SK-N-DZ (cell line): ENCODE measurements at places on chromosomes 2 and 18.
A peak's percentile ranks its signal among the peaks of the same experiment; 100 is the strongest.

DNA sequence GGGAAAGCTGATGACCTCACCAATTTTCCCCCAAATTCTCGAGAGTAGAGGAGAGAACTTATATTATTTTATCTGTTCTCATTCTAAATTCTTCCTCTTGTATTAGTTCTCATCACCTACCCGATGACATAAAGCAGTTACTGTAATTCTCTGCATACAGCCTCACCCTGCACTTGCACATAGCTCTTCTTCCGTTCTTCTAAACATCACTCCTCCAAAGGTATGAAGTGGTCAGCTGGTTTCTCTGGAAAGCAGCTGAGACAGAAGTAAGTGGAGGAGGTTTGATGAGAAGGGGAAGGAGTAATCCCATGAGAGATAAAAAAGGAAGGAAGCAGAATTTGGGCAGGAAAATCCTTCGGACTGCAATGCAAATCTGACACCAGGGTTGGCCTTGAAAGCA is 39.0 kb downstream of the FBXO48 start:
- DNase-seq: no peak

DNA sequence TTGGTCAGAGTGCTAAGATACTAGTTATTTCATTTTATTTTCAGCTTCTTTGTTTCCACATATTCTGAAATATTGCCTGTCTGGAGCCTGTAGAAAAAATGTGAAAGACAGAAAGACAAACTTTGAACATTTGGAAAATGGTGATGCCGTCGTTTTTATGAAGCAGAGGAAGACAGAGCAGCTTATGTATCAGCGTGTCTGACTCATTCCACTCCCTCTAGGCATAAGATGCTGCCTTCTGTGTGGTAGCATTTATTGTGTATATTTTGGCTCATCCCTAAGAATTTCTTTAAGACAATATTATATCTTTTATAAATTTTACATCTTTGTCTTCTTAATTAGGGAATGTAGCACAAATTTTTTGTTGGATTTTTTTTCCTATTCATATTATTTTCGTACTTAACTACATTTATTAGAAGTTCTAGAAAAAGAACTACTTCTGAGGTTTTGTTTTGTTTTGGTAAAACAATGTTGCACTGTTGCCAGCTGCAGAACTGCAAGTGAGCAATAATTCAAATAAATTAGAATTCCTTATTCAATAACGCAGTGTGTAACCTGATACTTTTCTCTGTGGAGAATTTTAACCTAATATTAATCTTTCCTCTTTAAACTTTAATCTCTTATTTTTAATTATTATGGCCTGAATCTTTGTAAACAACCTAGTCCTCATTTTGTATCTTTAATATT is 300.4 kb downstream of the ZNF407 start:
- no peak for DNase-seq

DNA sequence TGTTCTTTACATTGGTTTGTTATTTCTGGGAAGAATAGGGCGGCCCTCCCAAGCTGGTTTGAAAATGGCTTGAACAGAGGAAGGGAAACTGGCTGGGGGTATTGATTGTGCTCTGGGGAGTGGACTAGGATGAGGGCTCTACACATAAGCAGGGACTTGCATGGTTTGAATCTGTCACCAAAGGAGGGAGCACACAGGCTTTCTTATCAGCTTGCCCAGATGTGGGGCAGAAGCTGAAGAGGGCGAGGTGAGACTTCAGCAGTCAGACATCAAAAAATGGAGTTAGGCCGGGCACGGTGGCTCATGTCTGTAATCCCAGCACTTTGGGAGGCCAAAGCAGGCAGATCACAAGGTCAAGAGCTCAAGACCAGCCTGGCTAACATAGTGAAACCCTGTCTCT is 7.2 kb upstream of the RAB12 start:
- no peak for DNase-seq

DNA sequence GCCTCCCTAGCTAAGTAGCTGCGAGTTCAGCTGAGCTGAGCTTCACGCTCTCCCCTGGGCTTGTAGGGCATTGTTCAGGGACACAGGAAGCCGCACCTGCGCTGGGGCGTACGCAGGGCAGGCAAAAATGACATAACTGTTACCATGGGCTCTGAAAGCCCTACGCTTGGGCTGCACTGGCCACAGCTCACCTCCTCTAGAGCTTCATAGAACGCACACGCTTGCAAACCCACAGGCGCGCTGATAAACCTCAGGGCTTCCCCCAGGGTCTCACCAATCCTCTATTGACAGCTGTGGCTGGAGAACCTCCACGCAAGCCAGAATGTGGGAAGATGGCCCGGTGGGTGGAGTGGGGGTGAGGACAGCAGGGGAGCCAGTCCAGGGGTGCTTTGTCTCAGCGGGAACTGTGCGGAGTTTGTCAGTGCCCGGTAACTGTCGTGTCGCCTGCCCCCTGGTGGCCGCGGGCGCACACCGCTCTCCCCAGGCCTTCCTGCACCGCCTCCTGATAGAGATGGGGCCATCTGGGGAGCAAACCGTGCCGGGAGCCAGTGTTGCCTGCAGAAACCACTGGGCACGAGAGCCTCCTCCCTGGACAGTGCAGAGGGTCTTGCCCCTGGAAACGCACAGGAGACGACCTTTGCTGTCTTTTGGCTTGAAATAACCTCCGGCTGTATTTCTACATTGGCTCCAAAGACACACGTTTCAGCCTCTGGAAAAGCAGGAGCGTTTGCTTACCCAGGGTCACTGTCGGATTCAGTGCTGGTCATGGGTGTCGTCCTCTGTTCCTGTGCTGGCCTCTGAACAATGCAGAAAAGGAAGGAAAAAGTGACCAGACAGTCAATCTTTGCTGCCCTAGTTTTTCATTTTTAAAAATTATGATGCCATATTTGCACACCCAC is 17.0 kb upstream of the CIDEA start:
- DNase-seq: peak; percentile 59

GRCh38 chr2:68740400-68740914 is 5.8 kb downstream of the ARHGAP25 start:
- no peak for DNase-seq

DNA sequence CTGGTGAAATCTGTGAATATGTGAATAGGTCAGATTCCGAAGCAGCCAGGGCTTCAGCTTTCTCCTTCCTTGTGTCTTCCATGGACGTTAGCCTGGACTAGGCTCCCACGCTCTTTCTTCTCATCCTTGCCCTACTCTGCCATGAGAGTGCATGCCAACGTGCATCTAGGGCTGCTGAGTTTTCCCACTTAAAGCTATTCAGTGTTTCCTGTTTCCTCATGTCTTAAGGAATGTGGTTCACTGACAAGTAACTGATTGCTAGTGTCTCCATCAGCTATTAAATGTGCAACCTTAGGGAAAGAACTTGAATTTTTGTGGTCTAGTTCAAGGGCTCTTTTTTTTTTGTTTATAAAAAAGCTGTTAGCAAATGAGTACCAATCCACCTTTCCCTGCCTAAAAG is 642.3 kb upstream of the LINC00305 start:
- DNase-seq: no peak

GRCh38 chr2:195730912-195731311 is 73.9 kb downstream of the SLC39A10 start:
- DNase-seq: no peak

- DNase-seq: no peak
Measured at GRCh38 chr2:12486205-12487118, 230.3 kb upstream of the TRIB2 start.

DNA sequence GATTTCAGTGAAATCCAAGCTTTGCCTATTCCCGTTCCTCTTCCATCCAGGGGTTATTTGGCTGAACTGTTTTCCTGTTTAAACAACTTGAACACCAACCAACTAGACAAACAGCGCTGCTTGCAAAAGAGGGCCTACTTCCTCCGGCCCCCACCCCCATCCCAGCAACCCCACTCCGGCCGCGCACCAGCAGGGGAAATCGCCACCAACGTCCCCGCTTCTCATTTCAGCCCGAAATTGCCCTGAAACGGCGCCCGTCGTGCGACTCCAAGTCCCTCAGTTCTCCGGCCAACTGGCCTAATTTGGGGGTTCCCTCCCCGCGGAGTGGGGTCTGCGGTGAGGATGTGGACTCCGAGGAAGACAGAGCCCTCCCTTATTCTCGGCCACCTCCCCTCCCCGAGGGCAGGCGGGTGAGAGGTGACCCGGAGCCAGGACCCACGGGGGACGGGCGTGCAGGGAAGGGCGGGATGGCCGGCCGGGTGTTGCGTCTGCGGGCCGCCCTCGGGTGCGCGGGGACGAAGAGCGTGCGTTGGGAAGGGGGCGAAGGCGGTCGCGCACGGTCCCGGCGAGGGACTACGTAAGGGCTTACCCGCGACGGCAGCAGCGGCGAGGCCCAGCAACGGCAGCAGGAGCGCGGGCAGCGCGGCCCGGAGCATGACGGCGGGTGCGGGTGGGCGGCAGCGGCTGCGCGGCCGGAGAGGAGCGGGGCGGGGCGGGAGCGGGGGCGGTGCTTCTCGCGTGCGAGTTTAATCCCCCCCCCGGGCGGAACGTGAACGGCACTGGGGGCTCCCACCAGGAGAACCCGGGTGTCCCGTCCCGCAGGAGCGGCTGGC is at the start of gene CD302:
Gene CD302, minus strand, starts transcription at position 666 of the 833 bp plus-strand sequence. Its CDS starts 10 bp downstream, at position 656.
- peak; percentile 26 for DNase-seq

- no peak for DNase-seq
Measured at GRCh38 chr2:101106453-101107181, 44.6 kb downstream of the TBC1D8 start.

GRCh38 chr2:225002656-225003045 is 39.6 kb downstream of the DOCK10 start:
- no peak for DNase-seq

- no peak for DNase-seq
Measured at GRCh38 chr2:165003443-165004130, 48.3 kb upstream of the SLC38A11 start.

DNA sequence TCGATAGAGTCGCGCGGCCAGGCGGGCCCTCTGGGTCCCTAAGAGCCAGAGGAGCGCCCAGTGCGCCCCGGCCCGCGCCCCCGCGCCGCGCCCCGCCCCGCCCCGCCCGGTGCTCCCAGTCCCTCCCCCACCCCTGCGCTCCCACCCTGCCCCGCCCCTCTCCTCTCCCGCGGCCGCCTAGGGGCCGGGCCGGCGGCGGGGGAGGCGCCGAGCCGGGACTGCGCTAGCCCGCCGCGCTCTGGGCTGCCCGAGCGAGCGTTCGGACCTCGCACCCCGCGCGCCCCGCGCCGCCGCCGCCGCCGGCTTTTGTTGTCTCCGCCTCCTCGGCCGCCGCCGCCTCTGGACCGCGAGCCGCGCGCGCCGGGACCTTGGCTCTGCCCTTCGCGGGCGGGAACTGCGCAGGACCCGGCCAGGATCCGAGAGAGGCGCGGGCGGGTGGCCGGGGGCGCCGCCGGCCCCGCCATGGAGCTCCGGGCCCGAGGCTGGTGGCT is at the start of gene GPC1:
Gene GPC1, plus strand, starts transcription at position 207 of the 491 bp plus-strand sequence. Its CDS starts 256 bp downstream, at position 463.
- DNase-seq: peak; percentile 51

GRCh38 chr2:44244135-44244871 is 31.0 kb upstream of the SLC3A1 start:
- peak; percentile 71 for DNase-seq

- no peak for DNase-seq
Measured at GRCh38 chr2:241358470-241358869, 2.4 kb downstream of the FARP2 start.

DNA sequence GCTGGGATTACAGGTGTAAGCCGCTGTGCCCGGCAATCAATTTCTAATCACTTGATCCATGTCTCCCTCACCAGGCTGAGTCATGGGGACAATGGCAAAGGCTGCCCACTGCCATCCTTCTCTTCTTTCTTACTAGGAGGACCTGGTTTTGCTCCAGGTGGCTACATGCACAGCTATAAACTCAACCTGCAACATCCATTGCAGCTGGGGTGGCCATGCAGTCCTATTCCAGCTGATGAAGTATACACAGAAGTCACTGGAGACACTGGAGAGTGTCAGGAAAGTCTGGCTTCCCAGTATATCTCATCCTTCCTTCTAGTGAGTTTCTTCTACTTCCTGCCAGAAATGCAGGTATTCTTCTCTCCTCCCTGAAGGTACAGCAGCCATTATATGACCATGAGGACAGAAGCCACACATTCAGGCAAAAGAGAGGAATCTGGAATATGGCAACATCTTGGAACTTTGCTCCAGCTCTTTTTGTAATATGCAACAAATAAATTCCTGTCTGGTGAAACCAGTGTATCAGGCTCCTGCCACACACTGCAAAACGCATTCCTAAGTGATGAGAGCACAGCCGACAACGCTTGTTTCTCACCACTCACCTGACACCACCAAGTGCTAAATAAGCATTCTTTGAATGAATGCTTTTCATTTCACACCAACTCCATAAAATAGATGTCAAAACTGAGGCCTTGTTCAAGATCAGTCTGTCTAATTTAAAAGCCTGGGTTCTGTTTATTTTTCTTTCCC is 32.3 kb downstream of the SCTR start:
- DNase-seq: no peak

GRCh38 chr2:242027676-242028450 is 158.3 kb downstream of the RTP5 start:
- no peak for DNase-seq

DNA sequence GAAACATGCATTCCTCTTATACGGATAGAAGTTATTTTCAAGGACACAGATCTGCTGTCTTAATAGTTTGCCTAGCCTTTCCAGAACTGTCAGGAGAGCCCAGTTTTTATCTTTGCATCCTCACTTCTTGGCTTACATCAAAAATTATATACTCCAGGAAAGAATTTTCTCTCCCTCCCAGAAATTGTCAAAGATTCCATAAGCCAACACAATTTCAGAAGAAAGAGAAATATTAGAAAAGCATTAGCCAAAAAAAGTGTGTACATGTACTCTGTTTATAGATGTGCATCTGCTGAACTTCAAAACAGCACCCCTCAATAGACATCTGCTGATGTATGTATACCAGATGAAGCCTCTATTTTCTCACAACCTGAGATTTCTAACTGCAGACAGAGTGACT is 210.4 kb downstream of the METTL4 start:
- DNase-seq: no peak

DNA sequence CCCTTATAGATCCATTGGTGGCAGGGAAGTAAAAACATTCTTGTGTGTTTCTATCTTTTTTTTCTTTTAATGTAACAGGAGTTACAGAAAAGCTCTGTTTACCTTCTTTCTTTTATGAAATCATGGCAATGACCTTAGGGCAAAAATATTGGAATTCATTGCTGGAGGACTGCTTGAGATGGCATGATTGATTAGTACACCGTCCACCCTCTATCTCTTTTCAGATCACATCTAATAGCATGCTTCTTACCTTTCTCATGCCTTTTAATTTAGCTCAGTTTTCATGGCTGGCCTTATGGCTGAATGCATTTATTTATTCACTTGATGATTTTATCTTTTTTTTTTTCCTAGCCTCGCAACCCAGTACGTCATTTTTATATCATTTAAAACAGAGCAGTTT is 177.6 kb upstream of the CDH20 start:
- no peak for DNase-seq

GRCh38 chr18:28267276-28267675 is 90.3 kb upstream of the CDH2 start:
- no peak for DNase-seq

- no peak for DNase-seq
Measured at GRCh38 chr2:28986429-28986828, 5.3 kb downstream of the TOGARAM2 start.

GRCh38 chr2:190571686-190572085 is 37.2 kb upstream of the NEMP2 start:
- no peak for DNase-seq

GRCh38 chr18:73316513-73316912 is 448.7 kb upstream of the NETO1 start:
- no peak for DNase-seq

GRCh38 chr2:200379481-200380090 is 73.1 kb downstream of the SPATS2L start:
- no peak for DNase-seq
